Memory B cell (primary cell): ENCODE measurements at places on chromosomes 7 and 10.

GRCh38 chr7:96414931-96415292 lies 93.0 kb upstream of the SLC25A13 start:
- no peak for DNase-seq

- no peak for DNase-seq
These were observed 13.3 kb downstream of the KMT2E start for GRCh38 chr7:105027176-105027853.

DNA sequence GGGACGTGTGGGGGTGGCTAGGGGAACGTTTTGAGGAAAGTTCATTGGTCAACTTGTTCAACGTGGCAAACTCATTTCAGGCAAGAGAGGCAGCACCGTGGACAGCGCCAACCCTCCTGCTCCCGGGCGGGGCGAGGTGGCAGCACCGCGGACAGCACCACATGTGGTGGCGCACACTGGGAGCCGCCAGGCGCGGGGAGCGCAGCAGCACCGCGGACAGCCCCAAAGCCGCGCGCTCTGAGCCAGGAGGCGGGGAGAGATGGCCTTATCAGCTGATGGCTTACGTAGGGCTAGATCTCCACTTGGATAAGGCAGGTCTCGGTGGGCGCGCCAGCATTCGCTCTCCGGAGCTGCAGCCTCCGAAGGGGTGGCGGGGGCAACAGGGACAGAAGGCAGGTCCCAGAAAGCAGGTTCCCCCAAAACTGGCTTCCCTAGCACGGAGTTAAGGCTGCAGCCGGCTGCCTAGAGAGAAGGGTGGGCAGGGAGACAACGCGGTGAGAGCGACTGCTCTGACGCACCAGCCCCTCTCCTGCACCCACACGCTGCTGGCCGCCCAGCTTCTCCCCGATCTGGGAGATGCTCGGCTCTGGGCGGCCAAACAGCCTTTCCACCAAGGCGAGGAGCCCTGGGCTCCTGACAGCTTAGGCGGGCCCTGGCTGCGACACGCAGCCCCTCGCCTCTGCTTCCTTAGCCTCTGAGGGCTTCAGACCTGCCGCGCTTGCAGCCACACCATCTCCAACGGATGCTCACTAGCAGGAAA lies at the start of gene HTR5A:
TSS of gene HTR5A (plus strand) at position 333 of the 760 bp plus-strand sequence. CDS start 576 bp downstream, outside the sequence.
- DNase-seq: peak; percentile 35

DNA sequence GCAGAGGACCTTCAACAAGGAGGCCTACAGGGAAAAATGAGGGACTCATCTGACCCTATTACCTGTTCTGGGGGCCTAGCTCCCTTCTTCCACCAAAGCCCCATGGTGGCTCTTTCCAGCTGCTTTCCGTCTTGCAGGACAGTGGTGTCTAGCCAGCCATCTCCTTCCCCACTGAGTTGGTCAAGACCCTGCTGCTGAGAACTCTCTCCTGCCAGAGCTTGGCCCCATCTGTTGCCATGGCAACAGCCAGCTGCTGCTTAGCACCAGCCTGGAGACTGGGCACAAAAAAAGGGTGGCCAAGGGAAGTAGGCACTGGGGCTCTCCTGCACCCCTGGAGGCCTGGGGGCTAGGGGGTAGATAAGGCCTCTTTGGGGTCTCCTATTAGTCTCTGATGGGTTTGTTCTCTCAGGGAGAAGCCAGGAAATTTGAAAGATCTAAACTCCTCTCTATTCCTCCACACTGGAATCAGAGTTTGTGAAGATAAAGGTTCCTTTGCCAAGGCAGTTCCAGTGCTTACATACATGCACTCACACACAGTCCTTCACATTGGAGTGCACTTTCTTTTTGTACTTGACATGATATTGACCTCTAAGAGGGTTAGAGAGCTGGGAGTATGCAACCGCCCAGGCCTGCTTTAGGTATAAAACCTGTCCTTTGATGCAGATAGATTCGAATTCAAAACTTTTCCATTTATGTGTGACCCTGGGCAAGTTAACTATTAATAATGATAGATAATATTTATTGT lies 15.8 kb downstream of the TSPAN33 start:
- DNase-seq: no peak

- DNase-seq: no peak
These were observed 29.5 kb downstream of the PLXDC2 start for GRCh38 chr10:19845503-19846368.

DNA sequence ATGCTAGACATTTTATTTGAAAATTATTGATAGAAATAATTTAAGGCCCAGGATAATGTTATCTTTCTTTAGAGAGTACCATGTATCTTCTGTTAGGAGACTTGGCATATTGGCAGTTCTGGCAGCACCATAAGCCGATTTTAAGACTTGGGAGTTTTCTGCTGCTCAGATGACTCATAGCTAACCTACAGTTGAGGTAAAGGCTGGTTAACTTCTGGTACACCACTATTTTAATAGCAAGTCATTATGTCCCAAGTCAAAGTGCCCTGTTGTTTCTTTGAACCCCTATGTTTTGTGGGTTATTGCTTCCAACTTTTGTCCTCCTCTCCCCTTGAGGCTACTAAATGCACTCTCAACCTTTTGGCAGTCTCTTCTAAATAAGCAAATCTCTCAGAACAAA lies 25.2 kb downstream of the ATRNL1 start:
- no peak for DNase-seq

- no peak for DNase-seq
These were observed 14.3 kb downstream of the GALNT17 start for GRCh38 chr7:71145906-71146901.
